ENCODE measurements at places on chromosomes 13 and 19. TPM values are rescaled to one million over a fixed set of nuclear protein-coding genes. Genes with fewer than 3 reads are reported as not detected.

Gene IRS2
- 24.7 TPM for total RNA-seq

DNA sequence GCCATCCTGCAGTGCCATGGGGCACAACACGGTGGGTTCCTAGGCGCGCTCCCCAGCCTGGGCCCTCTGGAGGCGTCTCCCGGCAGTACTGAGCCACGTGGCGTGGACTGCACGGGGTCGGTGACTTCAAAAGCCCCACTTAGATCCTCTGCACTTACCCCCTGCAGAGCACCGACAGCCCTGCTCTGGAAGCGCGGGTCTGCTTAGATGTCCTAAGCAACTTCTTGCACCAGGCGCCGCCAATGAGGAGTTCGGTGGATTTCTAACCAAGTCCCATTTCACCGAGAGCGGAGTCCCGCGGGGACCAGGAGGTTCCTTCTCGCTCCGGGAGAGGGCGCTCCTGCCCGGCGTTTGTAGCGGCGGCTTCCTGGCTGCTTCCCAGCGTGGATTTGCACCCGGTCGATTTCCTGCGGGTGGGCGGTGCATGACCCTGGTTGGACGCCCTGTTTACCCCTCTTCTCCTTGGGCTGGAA, 25.2 kb upstream of the ZNF845 start:
- no peak for DNase-seq

Gene FXYD1
- total RNA-seq, result 460 TPM

Gene TMEM147
- 53.9 TPM for total RNA-seq

Gene ACP7
- 1.6 TPM for total RNA-seq

Measured in sciatic nerve (tissue), 2 donors.